ENCODE measurements at places on chromosomes 5 and 9.

- DNase-seq: no peak
Observed at GRCh38 chr9:127470662-127471061, 19.4 kb downstream of the LRSAM1 start.

DNA sequence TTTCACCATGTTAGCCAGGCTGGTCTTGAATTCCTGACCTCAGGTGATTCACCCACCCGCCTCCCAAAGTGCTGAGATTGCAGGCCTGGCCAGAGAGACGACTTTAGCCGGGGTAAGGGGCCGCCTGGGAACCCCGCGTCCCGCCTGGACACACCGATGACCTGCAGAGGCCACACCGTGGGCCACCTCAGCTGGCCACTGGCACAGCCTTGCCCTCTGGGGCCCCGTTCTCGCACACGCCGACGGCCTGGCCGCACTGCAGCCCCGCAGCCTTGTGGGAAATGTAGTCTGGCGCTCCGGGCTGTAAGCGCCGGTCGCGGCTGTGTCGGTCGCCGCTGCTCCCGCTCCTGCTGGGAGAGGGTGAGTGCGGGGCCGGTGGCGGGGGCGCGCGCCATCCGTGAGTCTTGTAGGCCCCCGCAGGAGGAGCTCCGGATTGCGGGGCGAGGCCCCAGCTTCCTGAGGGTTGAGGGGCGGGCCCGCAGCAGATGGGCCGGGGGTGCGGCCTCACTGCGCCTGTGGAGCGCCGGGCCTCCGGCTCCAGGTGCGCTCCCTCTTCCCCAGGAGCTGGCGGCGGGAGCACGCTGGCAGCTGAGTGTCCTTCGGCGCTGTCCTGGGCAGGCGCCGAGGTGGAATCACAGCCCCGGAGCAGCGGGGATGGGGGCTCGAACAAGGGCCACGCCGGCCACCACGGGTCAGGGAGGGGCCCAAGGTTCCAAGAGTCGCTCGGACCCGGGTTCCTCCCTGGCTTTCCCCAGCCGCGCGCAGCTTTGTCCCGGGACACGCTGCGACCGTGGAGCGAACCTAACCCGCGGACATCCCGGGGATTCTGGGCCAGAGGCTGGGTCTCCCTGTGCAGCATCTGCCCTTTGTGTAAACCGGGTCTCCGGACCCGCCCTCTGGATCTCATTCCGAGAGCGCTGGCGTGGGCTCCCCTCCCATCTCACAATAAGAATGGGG is at the start of gene ZFP2:
Gene ZFP2, plus strand, starts transcription at position 299 of the 957 bp plus-strand sequence. CDS start 35,401 bp downstream, outside the sequence.
- DNase-seq: no peak

GRCh38 chr5:133589286-133589685 is 23.1 kb downstream of the FSTL4 start:
- no peak for DNase-seq

- DNase-seq: no peak
Observed at GRCh38 chr5:66639037-66639436, 42.8 kb downstream of the MAST4 start.

DNA sequence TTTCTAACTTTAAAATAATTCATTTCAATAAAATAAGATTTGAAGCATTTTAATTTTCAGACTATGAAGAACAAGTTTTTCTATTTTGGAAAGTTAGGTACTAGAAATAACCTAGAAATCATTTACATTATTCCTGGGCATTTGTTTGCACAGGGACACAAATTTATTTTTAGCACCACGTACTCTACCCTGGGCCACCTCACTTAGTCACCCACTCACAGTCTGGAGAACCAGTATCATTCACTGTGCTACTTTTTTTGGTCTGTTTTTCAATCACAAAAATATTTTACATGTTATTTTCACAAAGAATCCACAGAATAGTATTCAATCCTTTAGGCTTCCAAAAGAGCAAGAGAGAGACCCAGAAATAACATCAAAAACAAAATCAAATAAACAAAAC is 128.6 kb upstream of the ACOT12 start:
- no peak for DNase-seq

DNA sequence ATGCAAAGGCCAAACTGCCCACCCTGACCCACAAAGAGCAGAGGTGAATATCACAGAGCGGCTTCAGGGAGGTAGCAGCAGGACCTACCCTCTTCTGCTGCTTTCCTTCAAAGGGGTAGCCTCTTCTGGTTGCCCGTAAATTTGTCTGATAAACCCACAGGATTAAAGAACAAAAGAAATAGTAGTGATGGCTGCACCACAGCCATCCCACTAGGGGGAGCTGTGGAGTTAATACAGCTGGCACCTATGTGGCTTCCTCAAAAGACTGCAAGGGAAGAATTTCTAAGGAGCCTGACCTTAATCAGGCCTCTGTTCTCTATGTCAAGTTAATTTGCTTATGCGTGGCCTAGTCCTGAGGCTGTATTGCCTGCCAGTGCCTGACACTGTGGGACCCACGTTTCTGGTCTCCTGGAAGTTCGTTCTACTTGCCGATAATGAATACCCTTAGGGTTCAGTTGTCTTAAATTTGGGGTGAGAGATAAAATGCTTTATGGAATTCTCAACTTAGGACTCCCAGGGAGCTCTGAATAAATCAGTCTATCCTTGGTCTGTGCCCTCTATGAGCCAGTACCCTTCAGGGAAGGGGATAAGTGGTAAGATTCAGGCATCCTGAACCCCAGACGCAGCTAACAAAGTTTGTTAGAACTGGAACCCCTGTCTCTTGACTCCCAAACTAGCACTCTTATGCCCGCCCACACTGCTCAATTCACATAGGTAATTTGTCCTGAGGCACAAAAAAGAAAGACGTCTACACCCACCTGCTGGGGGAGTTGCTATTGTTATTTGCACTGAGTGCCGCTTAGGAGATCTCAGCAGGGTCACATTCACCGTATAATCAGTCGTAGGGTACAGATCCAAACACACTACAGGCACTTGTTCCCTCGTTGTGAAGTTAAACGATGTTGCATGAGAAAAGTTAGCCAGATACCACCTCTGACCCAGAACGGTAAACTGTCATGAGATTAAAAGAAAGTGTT is 77.1 kb downstream of the SUSD1 start:
- peak; percentile 51 for DNase-seq

- no peak for DNase-seq
Observed at GRCh38 chr5:155091768-155092717, 78.5 kb downstream of the KIF4B start.

GRCh38 chr5:33338336-33339110 is 102.2 kb upstream of the TARS1 start:
- DNase-seq: no peak

DNA sequence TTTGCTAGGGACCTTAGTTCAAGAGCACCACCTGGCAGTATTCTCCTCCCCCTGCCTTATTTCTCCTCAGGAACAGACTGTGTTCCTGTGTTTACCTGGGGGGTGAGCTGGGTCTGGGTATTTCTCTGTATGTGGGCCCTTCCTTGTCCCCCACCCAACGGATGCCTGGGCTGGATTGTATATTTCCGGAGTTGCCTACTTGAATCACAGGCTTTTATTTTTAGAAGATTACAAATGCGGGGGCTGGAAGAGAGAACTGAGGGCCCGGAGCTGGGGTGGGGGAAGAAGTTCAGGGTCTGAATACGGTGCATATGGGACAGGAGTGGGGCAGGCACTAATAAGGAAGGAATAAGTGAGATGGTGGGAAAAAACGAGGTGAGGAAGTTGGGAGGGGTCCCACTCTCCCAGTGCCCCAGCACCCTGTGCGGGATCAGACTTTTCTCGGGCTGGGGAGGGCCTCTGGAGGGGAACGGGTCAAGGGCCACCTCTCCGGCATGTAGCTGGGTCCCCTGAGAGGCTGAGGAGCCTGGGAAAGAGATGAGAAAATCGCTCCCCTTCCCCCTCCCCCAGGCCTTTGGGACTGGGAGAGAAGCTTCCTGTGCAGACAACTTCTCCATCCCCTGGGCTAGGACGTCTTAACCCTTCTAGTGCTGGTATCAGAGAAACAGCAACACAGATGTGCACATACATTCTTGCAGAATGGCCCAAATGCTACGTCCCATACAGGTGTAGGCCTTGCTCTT is 42.1 kb downstream of the PCDH1 start:
- no peak for DNase-seq

DNA sequence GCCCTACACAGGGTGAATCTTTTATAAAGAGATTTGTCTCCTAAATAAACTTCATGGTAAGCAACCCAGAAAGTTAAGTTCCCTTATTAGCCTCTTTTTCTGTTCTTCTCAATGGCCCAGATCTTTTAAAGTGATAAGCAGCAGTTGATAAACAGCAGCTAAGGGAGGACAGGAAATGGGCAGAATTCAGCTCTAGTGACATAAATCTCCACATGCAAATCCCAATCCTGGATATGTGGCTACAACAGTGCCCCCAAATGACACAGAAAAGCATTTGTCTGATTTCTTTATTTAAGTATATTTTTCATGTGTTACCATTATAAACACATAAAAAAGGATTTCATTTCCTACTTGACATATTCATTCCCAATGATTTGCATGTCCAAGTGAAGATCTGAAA is 199.0 kb downstream of the DTWD2 start:
- DNase-seq: no peak

- no peak for DNase-seq
Observed at GRCh38 chr9:87606841-87607521, 109.3 kb downstream of the DAPK1 start.

DNA sequence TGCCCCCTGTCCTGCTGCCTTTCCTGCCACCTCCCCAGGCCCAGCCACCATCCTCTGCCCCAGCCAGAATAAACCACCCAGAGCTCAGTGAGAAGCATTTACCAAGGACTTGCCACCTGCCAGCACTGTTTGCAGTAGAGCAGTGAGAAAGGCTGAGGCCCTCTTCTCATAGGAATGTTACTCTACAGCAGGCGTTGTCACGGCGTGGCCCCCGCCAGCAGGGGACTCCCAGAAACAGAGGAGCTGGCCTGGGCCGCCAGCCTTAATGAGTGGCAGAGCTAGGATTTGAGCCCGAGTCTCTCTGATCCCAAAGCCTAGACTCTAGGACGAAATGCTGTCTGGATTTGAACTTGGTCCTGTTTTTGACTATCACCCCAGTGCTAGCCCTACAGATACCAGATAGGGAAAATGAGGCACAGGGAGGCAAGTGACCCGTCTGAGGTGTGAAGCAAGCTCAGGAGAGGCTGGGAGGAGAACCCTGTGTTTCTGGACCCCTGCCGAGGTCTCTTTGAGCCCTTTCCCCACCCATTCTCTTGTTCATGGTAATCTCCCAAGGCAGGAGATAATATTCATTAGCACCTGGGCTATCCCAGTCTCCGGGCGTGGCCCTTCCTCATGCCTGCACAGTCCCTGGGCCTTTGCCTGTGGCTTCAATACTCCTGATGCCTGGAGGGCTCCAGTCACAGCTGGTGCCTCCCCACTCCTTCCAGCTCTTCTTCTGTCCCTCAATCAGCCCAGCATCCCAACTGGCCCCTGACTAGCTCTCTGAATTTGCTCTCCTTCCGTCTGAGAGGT is 30.7 kb downstream of the HRH2 start:
- DNase-seq: no peak

GRCh38 chr5:166074582-166075481 is 2216.6 kb upstream of the WWC1 start:
- no peak for DNase-seq

GRCh38 chr5:172284611-172284980 is 1.0 kb upstream of the UBTD2 start:
- DNase-seq: no peak

- no peak for DNase-seq
Observed at GRCh38 chr9:14301583-14302021, 12.3 kb downstream of the NFIB start.

DNA sequence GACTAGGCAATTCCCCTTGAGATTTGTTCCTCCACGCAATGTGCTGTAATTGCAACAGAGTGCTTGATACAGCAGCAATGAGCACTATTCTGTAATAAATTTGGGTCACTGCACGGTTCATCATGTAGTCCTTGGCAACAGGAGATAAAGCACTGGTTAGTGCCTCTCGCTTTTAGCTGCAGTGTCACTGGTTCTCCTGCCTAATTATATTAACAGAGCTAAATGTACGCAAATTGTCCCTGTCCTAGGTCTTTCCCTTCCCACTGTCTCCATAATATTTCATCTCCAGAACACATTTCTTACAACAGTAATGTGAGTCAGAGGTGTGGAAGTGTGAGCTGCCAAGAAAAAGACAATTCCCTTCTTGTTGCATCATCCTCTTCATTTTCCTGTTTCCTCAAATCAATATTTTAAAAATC is 553.1 kb downstream of the ZNF608 start:
- DNase-seq: no peak

DNA sequence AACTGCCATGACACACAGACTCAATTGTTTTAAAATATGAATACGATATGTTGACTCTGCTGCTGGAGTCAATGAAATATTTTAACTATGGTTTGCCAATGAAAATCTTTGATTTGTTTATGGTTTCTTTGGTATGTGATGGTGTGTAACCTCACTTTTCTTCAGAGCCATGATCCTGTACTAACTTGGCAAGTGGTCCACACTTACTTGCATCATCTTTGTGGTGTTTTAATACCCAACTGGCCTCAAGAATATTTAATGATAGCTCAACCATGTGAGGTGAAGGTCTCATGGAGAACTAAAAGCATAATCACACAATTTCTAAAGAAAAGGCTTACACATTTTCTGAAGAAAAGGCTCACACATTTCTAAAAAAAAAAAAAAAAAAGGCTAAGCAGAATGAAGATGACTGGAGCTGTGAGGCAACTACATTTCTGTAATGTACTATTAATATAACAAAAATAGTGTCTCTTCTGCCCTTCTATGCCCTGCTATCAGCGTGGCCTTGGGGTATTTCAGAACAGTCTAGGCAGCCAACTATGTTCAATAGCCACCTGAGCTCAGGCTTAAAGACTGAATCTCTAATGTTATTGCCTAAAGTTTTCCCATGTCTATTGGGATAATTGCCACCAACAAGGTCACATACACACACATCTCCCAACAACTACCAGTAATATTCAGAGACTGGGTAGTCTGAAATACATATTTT is 395.0 kb downstream of the MLLT3 start:
- DNase-seq: no peak

GRCh38 chr5:60256546-60256945 is 363.0 kb upstream of the PDE4D start:
- DNase-seq: no peak

- no peak for DNase-seq
Observed at GRCh38 chr9:28342815-28343338, 769.6 kb upstream of the C9orf72 start.

- no peak for DNase-seq
Observed at GRCh38 chr9:111034170-111034897, 3.9 kb downstream of the LPAR1 start.

DNA sequence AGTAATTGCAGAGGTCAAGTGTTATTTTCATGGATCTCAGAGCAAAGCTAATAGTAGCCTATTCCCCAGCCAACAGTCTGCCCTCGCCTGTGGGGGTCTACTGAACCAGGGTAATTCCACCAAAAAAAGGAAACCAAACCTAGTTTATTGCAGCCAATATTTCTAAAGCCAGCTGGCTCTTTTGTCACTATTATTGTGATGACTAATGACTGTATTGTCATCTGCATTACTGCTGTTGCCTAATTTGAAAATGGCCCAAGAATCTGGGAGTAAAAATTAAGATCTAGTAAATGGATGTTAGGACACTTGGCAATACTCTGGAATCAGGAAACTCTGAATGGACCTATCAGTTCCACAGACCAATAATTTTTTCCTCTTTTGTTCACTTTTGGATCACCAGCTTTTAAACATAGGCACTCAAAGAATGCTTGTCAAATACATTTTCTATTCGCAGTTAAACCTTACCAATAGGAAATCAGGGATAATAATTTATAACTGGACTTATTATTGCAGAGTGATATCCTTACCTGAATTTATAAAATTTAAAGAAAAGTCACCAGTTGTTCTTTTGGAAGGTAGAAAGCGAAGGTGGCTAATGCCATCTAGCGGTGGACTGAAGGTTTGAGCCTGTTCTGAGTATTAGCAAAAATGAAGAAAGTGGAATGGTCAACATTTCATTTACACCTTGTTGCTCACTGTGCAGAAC is 69.2 kb downstream of the SYK start:
- peak; percentile 20 for DNase-seq
